ENCODE measurements at places on chromosomes 1 and 21.

- DNase-seq, result no peak
Measured at GRCh38 chr1:66752000-66752592, at the start of gene DYNLT5. DYNLT5 (plus strand) TSS chr1:66752459; CDS start chr1:66754659, 2,200 bp downstream.

- DNase-seq, result no peak
Measured at GRCh38 chr1:14996133-14997050, 157.2 kb upstream of the TMEM51 start.

DNA sequence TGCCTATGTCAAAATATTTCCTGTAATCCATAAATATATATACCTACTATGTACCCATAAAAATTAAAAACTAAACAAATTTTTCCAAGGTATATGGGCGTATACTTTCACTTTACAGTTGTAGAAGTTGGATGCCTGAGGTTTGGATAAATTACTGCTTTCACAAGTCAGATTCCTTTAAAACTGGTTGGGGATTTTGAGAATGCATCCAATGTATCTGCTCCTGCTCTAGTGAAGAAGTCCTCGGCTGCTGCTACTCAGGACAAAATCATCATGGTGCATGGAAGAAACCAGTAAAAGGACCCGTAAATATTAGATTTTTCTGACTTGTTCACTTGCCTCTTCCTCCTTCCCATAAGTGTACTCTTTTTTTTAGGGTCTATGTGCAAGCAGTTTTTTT lies 841.1 kb downstream of the USP25 start:
- no peak for DNase-seq

GRCh38 chr21:33267250-33267649 lies 1.1 kb downstream of the IL10RB start:
- no peak for DNase-seq

DNA sequence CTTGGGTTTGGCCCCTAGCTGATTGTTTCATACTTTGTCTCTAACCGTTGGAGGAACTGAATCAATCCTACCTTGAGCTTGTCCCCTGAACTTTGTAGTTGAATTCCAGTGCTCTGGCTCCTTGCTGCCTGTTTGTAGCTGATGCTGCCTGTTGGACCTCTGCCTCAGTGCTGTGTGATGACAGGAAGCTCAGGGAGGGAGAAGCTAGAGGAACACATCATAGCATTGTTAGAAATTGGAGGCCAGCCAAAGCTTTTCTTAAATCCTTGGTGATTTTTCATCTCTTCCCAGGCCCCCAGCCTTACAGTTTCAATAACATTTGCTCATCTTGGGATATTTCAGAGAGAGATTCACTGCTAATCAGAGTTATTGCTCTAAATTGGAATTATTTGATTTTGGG lies 34.0 kb downstream of the MACF1 start:
- no peak for DNase-seq

DNA sequence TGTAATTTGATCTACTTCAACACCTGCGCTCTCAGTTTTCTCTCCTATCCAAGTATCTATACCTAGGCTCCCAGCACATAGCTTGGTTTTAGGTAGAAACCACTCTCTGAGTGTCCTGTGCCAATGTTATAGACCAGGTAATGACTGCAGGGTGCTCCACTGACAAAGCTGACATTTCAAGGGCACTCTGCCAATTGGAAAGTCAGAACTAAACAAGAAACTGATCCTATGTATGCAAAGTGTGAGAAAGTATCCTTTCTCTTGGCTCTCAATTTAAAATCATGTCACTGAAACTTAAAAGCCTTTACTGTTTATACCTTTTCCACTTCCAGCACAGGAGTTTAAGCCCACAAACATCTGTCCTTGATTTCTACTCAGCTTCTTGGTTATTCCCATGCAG lies 45.0 kb upstream of the AIM2 start:
- no peak for DNase-seq

DNA sequence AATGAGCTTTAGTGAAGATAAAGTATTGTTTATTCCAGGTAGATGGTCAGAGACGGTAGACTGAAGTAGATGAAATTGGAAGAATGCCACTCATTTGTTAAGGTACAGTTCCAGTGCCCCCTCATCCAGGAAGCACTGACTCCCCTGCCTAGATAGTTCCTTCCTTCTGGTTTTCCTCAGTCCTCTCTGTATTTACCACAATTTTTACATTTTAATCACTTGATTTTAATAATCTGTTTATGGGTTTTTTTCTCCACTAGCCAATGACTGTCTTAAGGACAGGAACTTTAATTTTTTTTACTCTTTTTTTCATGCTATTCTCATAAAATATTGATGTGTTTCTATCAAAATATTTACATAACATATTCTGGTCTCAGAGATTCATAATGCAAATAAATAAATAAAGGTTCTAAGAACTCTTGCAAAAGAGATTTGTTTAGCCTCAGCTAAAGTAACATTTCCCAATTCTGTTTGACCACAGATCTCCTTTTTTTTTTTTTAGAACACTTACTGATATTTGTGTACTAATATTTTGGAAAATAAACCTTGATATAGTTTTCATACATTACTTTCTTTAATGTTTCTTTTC lies 651.6 kb downstream of the PLPP3 start:
- DNase-seq, result no peak

Measured in activated naive CD4-positive, alpha-beta T cell (primary cell).